Fibroblast of skin of scalp (primary cell): ENCODE measurements at places on chromosomes 7 and 10.

DNA sequence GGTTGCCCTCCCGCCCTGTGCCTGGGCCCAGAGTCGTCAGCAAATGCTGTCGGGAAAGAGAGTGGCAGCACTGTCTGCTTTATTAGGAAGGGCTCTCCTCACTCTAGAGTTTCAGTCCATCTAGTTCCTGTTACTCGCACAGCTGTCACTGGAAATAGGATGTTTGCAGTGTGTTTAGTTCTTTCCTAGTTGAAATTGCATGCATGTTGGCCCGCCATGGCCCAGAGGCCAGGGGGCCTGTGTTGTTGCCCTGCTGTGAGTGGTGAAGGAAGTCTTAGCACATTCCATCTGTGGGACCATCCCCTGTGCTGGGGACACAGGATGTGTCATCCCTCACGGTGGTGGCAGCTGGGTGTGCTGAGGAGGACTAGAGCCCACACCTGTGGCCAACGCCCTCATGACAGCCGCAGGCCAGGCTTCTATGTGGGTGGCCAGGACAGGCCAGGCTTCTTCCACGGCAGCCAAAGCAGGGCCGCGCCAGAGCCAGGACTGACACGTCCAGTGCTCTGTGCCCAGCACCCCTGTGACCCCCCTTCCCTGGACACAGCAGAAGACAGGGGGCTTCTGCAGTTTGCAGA lies 45.4 kb downstream of the ZNF467 start:
- no peak for DNase-seq

- DNase-seq: no peak
Measured at GRCh38 chr10:43132867-43133787, 5.1 kb upstream of the CSGALNACT2 start.

GRCh38 chr10:109474812-109475211 lies 448.5 kb downstream of the XPNPEP1 start:
- no peak for DNase-seq

GRCh38 chr7:82244947-82245517 lies 198.5 kb downstream of the CACNA2D1 start:
- DNase-seq: no peak

GRCh38 chr10:3178042-3178441 lies 5.5 kb upstream of the PITRM1 start:
- DNase-seq: no peak

DNA sequence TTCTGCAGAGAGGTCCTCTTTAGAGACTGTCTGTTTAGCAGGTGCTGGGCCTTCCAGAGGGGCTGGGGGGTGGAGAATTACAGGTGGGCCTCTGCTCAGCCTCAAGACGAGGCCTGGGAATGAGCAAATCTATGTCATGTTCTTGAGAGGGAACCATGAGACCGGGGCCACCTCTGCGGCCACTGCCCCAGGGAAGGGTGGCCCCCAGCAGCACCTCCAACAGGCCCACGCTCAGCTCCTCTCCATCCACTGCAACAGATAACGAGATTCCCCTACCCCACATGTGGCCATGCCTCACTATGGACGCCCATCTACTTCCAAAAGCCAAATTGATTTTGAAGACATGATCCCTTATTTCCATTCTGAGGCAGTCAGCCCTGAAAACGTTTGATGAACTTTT lies 176.9 kb downstream of the TCERG1L start:
- DNase-seq: no peak

- DNase-seq: no peak
Measured at GRCh38 chr10:125857185-125857760, 23.8 kb downstream of the DHX32 start.

- DNase-seq: no peak
Measured at GRCh38 chr7:158362912-158363905, 224.4 kb downstream of the PTPRN2 start.

GRCh38 chr7:137734221-137734620 lies 112.6 kb downstream of the DGKI start:
- peak; percentile 13 for DNase-seq

DNA sequence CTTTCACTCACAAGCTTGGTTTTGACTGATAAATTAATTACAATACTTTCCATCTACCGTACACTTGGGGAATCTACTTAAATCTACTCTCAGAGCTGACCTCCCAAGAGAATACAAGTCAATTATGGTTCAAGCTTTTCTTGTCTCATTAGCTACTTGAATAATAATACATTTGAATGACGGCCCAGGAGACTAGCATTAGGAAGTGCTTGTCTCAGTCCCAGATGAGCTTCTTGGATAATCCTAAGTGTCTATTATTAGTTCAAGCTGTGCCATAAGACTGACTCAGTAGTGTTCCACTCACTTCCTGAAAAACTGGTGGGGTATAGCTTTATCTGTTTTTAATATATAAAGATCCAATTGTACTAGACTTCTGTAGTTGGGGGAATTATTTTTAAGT lies 100.2 kb downstream of the GNAT3 start:
- DNase-seq: peak; percentile 28

DNA sequence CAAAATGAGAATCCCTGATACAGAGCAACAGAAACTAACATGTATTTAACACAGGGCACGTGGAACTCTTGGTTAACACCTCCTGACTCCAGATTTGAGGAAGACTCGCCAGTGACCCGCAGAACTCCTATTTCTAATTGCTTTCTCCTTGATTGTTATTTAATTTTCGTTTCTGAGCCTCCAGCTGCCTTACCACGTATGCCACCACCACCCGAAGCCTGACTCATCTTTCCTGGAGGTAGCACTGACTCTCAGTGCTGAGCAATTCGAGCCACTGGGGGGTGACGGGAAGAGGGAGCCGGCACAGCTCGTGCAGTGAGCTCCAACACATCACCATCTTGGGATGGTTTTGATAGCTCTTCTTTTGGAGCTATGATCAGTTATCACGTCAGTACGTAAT lies 273.9 kb upstream of the MGMT start:
- DNase-seq: peak; percentile 9

- peak; percentile 55 for DNase-seq
Measured at GRCh38 chr7:142554560-142555532, 194.4 kb upstream of the PRSS1 start.
